Uterus (tissue), 4 donors: ENCODE measurements at places on chromosomes 13 and 19. TPM values are rescaled to one million over a fixed set of nuclear protein-coding genes. Genes with fewer than 3 reads are reported as not detected.
A peak's percentile ranks its signal among the peaks of the same experiment; 100 is the strongest.

- peak; percentile 91 for DNase-seq
- peak overlapping the region; percentile 95 for H3K27ac ChIP-seq
- H3K4me1 ChIP-seq: no peaks in the 10 kb centered on the region
- peak overlapping the region; percentile 96 for H3K4me3 ChIP-seq
- H3K36me3 ChIP-seq: no peaks in the 10 kb centered on the region
Measured at GRCh38 chr19:49361438-49362047, 673 bp downstream of the TEAD2 start.

DNA sequence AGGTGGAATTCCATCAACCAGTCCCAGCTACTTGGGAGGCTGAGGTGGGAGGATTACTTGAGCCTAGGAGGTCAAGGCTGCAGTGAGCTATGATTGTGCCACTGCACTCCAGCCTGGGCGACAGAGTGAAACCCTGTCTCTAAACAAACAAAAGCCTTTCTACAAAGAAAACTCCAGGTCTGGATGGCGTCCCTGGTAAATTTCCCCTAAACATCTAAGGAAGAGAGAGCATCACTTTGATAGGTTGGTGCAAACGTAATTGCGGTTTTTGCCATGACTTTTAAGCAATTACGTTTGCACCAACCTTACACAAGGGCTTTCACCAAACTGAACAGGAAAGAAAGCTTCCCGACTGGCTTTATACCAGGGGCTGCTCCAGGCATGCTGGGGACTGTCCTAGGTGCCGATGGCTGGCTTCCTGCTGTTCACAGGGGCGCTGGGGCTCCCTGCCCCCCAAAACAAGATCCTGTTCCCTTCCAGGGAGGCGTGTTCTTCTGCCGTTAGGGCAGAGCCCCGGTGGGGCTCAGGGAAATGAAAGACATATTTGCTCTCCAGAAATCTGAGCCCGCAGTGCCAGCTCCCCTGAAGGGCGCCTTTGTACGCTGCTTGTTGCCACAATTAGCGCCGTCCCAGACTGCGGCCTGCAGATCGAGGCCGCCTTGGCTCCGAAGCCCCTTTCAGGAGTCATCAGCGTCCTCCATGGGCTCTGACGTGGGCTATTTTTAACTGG is 38.7 kb upstream of the KLF2 start:
- no peak for DNase-seq
- H3K4me3 ChIP-seq: no peak overlapping the region
- peak overlapping the region; percentile 98 for H3K27ac ChIP-seq
- no peaks in the 10 kb centered on the region for H3K27me3 ChIP-seq
- no peaks in the 10 kb centered on the region for H3K4me1 ChIP-seq

- no peak overlapping the region for H3K4me3 ChIP-seq
- H3K4me1 ChIP-seq: no peaks in the 10 kb centered on the region
- H3K27ac ChIP-seq: no peak overlapping the region
- H3K27me3 ChIP-seq: no peaks in the 10 kb centered on the region
Measured at GRCh38 chr13:20121159-20121525, 39.7 kb downstream of the GJA3 start.

DNA sequence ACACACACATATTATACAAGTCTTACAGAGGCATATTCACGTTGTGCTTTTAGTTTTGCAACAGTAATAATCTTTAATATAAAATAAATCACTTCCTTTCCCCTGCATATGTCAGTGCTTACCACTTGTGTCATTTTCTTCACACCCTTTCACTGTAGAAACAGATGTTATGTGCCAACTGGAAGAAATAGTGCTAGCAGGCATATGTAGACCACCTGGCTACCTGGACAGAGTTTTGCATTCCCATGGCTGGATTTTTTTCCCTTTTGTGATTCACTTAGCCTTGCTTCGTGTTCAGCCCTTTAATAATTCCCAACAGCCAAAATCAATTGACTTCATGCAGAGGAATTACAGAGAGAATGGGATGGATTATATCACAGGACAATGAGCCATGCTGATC is 399.1 kb upstream of the SPRY2 start:
- no peaks in the 10 kb centered on the region for H3K27me3 ChIP-seq
- no peak overlapping the region for H3K27ac ChIP-seq
- no peak for DNase-seq
- no peak overlapping the region for H3K4me3 ChIP-seq
- H3K4me1 ChIP-seq: no peaks in the 10 kb centered on the region

DNA sequence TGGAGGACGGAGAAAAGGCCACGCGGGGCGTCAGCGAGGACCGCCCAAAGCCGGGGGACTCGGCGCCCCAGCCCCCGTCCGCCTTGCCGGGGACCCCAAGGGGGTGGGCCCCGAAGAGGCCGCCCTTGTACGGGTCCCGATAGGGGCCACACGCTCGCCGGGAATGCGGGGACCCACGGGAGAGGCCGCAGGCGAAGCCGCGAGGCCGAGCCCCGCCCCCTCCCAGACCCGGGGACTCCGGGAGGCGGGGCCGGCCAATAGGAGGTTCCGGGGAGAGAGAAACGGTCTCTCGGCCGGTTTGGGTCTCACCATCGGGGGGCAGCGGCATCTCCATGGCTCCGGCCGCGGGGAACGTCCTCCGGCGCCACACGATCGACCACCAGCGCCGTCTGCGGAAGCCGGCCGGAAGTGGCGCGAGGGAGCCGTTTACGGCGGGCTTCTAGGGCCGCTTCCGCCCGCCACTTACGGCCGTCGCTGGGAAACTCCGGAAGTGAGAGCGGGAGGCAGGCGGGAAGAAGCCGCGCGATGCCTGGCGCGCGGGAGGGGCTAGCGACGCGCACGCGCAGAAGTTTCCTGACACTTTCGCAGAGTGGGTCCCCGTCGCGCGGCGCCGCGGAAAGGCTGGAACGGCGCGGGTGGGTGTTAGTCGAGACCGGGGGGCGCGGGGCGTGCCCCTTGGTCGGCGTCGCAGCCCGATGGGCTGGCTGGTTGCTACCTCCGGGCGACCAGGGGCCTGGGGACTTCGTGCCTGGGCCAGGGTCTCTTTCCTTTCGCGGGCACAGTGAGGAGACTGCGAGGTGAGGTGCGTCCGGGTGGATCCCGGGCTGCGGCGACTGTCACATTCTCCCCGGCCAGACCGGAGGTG is at the start of gene CHERP:
TSS of gene CHERP (minus strand) at position 393 of the 865 bp plus-strand sequence. CDS start at position 334, 59 bp downstream.
- peak within 1 kb of the TSS; percentile 86 for H3K27ac ChIP-seq
- H3K36me3 ChIP-seq: no peaks in the 10 kb centered on the region
- DNase-seq: peak; percentile 91
- no peaks in the 10 kb centered on the region for H3K27me3 ChIP-seq
- H3K4me3 ChIP-seq: peak within 1 kb of the TSS; percentile 88

DNA sequence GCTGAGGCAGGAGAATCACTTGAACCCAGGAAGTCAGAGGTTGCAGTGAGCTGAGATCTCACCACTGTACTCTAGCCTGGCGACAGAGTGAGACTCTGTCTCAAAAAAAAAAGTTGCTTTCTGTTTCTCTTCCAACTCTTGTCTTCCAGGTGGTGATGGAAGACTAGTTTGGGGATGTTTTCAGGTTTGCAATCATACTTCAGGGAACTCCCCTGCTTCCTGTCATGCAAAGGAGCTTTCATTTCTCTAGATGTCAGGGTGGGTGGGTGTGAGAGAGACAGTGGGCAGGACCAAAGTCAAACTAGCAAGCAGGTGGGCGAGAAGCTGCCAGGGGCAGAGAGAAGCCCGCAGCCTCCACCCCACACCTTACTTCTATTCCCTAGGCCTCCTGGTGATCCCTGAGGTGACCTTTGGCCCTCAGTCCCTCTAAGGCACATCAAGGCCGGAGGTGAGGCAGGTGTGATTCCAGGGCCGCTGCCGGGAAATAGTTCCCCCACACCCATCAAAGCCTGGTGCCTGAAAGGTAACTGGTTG is 25.7 kb downstream of the CCNE1 start:
- no peaks in the 10 kb centered on the region for H3K27me3 ChIP-seq
- H3K27ac ChIP-seq: no peak overlapping the region
- DNase-seq: no peak
- H3K36me3 ChIP-seq: no peaks in the 10 kb centered on the region
- H3K4me1 ChIP-seq: no peaks in the 10 kb centered on the region

GRCh38 chr13:74329962-74330361 is 195.8 kb upstream of the KLF12 start:
- no peaks in the 10 kb centered on the region for H3K27me3 ChIP-seq
- no peaks in the 10 kb centered on the region for H3K36me3 ChIP-seq
- no peaks in the 10 kb centered on the region for H3K4me1 ChIP-seq
- DNase-seq: no peak
- no peak overlapping the region for H3K27ac ChIP-seq

DNA sequence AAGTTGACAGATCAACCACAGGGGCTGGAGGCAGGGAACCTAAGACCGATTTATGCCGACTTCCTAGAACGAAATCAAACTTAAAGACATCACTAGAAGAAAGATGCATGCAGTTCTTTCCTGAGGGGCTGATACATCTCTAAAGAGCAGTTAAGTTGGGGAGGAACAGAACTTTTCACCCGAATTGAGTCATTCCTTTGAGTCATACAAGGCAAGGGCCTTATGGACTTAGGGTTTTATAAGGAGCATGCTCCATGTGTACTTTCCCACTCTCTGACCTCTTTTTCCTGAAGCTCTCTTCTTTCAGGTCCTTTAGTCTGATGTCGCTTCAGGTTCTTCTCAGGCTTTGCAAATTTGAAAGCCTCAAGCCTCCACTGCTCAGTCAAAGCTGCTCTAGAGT is 7.9 kb upstream of the FBXL3 start:
- H3K4me1 ChIP-seq: no peaks in the 10 kb centered on the region
- no peak overlapping the region for H3K27ac ChIP-seq
- H3K4me3 ChIP-seq: no peak overlapping the region
- no peaks in the 10 kb centered on the region for H3K27me3 ChIP-seq
- DNase-seq: no peak

- no peaks in the 10 kb centered on the region for H3K27me3 ChIP-seq
- no peak overlapping the region for H3K27ac ChIP-seq
- H3K4me1 ChIP-seq: no peaks in the 10 kb centered on the region
- no peaks in the 10 kb centered on the region for H3K36me3 ChIP-seq
- H3K4me3 ChIP-seq: no peak overlapping the region
- no peak for DNase-seq
Measured at GRCh38 chr13:93865235-93865634, 614.2 kb downstream of the DCT start.

ZNF30 gene
- 1.2 TPM for total RNA-seq

RFPL4A gene
- not detected for total RNA-seq

CACNG7 gene
- not detected for total RNA-seq

FAM32A gene
- 17.6 TPM for total RNA-seq
